ENCODE measurements at places on chromosomes 13 and 19.
A peak's percentile ranks its signal among the peaks of the same experiment; 100 is the strongest.

- DNase-seq: no peak
These were observed 463.8 kb downstream of the ITGBL1 start for GRCh38 chr13:101916108-101916774.

GRCh38 chr19:6610934-6611852, 20.2 kb upstream of the CD70 start:
- no peak for DNase-seq

GRCh38 chr13:31947105-31947504, 84.5 kb upstream of the FRY start:
- no peak for DNase-seq

DNA sequence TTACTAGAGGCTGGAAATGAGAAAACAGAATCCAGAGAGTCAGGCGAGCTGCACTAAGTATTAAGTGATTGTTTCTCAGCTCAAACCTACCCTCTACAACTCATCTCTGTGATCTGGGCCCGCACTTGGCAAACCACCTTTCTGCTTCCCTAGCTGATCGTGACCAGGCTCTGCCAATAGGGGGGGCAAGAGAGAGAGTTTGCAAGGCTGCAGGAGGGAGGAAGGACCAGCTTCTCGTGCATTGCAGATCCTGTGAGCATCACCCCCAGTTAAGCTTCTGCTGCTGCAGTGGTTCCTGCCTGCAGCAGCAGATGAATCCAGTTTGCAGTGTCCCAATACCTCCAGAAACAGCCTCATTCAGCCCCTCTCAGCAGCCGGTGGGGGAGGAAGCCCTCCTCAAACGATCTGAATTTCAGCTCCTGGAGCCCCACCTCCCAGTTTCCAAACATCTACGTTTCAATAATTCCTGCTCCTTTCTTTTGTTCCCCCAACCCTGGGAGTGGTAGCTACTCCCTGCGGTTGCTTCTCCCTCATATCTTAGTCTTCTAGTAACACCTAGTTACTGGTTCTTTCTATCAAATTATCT, 20.0 kb downstream of the XRCC1 start:
- peak; percentile 44 for DNase-seq

DNA sequence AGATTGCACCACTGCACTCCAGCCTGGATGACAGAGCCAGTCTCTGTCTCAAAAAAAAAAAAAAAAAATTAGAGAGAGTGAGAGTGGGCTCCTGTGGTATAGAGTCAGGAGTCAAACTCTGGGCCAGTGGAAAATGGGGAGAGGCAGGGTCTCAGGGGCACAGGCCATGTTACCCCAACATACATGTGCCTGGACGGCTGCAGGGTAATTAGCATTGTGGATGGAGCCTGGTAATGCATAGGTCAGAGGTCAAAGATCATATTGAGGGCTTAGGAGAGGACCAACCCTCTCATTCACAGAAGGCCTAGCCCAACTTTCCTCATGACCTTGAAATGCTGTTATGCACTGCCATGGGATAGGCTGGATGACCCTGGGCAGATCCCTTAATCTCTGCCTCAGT, 7.1 kb downstream of the CLIP3 start:
- DNase-seq: no peak

DNA sequence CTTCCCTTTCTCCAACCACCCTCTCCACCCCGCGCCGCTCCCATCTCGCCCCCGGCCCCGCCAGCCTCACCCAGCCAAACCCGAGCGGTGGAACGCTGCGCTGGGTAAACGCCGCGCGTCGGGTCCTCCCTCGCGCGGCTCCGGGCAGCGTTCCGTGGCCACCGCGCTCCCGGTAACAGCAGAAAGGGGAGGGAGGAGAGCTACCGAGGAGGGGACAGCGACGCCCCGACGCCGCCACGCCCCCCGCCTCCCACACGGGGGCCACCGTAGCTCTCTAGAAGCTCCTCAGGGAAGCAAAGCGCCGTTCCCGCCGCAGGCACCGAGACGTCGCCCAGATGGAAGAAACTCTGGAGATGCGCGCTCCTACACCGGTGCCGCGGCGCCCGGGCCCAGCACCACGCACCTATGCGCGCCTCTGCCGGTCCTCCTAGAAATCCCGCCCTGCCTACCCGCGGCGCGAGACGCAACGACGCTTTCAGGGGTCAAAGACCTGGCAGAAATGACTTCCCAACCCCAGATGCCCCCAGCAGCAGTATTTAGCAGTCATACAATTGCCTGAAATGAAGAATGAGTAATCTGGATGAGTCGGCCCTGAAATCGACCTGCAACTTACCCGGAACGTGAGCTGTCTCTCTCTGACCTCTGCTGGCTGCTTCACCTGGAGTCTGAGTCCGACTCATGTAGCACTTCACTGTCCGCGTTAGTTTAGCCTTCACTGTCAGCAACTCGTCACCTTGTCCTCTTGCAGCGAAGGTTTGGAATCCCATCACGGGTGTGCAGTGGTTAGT, at the start of gene RUBCNL:
Gene RUBCNL, minus strand, starts transcription at position 189 of the 788 bp plus-strand sequence. CDS start 14,777 bp downstream, outside the sequence.
- no peak for DNase-seq

DNA sequence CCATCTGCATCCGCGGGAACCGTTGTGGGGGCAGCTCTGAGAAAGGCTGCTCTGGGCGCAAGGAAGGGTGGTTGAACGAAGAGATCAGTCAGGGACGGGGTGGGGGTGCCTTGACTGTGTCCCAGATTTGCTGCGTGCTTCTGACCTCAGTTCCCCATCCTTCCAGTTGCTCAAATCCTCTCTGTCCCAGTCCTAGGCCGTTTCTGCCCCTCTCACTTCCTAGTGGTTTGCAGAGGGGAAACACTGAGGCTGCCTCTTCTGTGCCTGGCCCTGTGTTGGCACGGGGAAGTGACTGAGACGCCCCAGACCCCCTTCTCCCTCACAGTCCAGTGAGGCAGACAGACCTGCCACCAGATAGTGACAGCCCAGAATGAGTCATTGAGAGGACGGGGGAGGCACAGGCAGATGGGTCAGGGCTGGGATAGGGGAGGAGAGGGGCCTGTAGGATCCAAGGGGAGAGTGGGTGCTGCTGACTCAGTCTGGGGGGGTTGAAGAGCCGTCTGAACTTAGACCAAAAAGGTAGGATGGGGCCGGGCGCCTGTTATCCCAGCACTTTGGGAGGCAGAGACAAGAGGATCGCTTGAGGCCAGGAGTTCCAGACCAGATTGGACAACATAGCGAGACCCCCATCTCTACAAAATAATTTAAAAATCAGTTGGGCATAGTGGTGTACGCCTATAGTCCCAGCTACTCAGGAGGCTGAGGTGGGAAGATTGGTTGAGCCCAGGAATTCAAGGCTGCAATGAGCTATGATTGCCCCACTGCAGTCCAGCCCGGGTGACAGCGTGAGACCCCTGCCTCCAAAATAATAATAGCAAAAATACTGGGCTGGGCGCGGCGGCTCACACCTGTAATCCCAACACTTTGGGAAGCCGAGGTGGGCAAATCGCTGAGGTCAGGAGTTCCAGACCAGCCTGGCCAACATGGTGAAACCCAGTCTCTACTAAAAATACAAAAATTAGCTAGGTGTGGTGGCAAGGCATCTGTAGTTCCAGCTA, 26.5 kb downstream of the NUMBL start:
- no peak for DNase-seq

DNA sequence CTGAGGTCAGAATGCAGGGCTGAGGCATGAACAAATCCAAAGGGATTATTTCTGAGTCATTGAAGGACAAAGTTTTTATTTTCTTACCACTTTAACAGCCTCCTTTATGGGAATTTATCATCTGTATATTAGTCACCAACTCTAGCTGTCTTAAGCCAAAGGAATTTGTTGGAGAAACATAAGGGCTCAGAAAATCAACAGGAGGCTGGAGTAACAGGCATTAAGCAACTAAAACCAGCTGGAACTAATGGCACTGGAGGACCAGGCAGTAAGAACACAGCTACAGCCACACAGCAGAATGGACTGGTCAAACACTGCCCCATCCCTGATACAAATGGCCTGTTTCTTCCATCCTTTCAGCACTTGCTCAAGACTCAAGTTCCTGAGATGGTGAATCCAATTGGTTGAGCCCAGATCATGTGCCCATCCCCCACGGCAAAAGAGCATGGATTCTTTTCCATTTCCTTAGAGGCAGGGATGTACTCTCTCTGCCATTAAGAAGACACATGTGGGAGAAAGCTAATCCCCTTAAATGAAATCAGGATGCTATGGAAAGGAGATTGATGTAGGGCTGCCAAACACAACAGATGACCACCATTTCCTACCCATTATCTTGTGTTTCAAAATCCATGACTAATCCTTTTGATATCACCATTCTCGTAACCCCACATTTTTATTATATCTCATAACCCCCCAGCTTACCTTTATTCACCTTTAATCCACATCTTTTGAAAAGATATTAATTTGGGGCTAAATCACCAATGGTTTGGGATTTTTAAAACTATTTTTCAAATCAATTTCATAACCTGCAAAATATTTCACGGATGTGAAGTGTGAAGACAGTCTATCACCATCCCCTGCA, 157.0 kb upstream of the FNDC3A start:
- no peak for DNase-seq

DNA sequence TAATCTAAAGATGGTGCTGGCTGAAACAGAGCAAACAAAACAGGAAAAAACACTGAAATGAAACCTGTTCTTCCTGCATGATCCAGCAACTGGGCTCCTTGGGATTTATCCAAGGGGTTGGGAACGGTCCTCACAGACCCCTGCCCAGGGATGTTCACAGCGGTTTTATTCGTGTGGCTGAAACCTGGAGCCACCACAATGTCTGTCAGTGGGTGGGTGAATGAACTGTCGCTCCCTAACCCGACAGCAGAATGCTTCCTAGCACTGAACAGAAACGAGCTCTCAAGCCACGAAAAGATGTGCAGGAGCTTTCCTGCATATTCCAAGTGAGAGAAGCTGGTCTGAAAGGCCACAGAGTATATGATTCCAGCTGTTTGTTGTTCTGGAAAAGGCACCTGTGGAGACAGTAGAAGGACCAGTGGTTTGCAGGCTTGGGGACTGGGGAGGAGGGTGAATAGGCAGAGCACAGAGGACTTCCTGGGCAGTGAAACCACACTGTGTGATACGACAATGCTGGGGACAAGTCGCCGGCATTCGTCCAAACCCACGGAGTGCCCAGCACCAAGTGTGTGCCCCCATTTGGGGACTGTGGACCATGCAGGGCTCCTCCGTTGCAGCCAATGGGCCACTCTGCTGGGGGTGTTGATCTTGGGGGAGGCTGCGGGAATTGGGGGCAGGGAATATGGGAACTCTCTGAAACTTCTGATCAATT, 73.9 kb downstream of the TEX29 start:
- no peak for DNase-seq

- DNase-seq: no peak
These were observed 379 bp upstream of the ZNF470 start for GRCh38 chr19:56566904-56567273.

DNA sequence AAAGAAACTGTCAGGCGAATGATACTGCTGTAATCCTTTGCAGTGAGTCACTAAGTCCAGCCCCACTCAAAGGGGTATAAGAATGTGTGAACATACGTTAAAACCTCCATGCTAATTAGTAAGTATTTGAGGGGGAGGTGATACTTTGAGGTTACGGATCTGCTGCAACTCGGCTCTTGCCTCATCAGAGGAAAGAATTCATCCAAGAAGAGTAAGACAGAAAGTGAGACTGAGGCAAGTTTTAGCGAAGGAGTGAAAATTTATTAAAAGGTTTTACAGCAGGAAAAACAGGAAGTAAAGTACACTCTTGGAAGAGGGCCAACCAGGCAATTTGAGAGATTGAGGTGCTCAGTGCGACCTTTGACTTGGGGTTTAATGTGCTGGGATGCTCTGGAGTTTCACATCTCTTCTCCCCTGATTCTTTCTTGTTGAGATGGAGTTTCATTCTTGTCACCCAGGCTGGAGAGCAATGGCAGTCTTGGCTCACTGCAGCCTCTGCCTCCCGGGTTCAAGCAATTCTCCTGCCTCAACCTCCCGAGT, 9.8 kb downstream of the CLEC4M start:
- peak; percentile 34 for DNase-seq

- DNase-seq: no peak
These were observed 880 bp downstream of the FGF9 start for GRCh38 chr13:21671620-21672286.

DNA sequence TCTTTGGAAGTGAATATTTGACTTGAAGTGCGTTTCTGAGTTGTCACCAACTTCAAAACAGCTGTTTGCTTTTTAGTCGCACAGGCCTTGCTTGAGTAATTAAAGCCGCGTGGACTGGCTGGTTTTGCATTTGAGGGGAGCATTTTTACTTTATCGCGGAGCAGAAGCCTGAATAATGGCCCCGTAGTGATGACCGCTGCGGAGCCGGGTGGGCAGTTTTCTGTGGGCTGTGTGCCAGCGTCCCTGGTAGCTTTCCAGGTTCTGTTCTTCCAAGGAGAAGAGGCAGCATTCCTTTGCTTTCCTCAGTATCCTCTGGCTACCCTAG, 1.1 kb downstream of the NAA16 start:
- no peak for DNase-seq

- no peak for DNase-seq
These were observed 31.2 kb upstream of the CACNA1A start for GRCh38 chr19:13537454-13537853.

GRCh38 chr19:40246292-40247073, 20.0 kb upstream of the CCNP start:
- DNase-seq: no peak

DNA sequence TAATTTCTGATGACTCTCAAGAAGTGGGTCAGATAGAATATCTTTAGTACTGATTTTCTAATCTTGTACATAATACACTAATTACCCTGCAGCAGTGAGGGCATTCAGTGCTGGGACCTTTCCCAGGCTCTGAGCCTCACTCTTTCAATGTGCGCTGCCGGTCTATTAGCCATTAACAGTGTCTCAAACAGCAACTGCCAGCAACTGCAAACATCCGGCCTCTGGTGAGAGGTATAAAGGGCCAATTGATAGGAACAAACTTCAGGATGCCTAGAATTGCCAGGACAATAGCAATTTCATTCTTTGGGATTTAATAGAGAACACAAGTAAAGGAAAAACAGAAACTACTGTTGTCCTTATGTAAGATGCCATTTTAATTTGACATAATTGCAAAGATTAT, 604.4 kb upstream of the SPRY2 start:
- DNase-seq: no peak
